ENCODE measurements at places on chromosomes 7 and 10.

DNA sequence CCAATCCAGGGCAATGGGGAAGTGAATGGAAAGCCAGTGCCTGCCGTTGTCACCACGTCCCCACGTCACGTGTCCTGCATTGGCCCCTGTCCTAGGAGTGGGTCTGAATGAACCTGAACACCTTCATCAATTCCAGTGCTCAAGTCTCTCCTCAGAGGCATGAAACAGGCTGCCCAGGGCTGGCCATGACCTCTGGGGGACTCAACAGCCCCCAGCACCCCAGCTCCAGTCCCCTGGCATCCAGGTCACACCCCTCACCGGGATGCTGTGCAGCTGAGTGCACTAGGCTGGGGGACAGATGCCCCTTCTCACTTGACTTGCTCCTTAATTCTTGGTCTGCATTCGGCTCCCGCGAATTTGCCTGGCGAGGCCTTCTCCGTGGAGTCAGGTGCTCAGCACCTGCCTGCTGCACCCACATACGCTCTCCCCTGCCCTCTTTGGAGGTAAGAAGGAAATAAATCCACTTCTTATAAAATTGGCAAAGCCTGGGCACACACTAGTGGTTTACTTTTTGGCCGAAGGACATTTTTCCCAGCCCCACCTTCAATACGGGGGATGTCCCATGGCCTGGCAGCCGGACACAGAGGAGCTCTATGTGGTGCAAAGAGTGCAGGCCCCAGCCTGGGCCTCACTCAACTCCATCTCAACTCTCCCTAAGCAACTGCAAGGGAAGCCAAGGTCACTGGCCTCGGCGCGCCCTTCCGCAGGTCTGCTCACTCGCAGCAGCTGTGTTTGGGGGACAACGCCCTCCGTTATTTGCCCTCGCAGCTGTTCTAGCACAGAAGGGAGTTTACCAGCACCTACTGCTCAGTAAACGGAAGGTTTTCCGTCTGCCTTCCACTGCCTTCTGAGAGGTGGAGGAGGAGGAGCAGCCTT lies 77.6 kb upstream of the SHH start:
- no peak for DNase-seq

- DNase-seq = no peak
Observed at GRCh38 chr10:9253121-9253520, 1198.6 kb downstream of the GATA3 start.

DNA sequence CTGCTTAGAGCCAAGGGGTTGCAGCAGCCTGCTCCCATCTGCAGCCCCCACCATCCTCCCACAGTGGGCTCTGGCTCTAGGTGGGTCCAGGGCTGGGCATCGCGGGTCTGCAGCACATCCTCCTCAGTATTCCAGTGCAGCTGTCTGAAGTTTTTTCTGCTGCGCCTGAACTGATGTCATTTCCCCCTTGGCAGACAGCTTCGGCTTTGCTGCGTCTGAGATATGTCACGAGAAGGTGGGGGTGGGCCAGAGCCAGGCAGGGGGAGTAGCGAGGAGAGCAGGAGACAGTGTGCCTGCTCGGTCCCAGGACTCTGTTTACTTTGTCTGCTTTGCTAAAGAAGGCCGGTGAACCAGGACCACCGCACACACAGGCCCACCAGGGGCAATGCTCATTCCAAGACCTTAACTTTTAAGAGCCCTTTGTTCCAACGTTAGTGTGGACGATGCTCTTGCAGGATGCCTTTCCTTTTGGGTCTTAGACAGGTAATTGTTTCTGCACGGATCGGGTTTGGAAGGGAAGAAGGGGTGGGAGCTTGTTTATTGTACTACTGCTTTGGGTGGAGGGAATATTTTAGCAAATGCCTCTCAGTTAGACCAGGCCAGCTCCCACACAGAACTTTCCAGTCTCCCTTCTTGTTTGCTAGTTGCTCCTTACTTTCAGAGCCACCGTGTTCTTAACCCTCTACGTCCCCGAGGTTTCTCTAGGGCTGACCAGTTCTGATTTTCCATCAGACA lies 32.4 kb downstream of the WBP1L start:
- no peak for DNase-seq

GRCh38 chr10:47425813-47426419 lies 41.8 kb upstream of the ZNF488 start:
- DNase-seq = no peak

DNA sequence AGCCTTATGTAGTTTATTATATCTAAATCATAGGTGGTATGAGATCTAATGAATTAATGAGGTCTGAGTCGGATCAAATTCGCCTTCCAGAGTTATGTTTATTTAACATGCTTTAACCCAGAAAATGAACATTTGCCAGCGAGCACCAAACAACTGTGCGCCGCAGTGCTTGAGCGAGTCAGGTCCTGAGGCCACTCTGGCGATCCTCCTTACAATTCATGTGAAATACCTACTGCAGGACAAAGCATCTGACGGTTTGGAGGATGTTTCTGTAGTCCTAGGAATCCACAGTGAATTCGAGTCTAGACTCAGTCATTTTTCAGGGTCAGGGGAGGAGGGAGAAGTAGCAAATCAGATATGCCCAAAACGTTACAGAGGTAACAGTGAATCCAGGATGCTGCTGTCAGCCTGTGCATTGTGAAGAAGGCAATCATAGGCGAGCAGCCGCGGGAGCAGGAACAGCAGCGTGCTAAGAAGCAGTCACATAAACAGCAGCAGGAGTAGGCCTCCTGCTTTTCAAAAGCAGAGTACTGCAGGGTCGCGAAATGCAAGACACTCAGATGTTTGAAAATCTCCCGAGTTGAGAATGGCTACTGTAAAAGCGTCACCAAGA lies 120.2 kb downstream of the CACNB2 start:
- no peak for DNase-seq

- no peak for DNase-seq
Observed at GRCh38 chr7:116906391-116906790, 44.0 kb downstream of the CAPZA2 start.

DNA sequence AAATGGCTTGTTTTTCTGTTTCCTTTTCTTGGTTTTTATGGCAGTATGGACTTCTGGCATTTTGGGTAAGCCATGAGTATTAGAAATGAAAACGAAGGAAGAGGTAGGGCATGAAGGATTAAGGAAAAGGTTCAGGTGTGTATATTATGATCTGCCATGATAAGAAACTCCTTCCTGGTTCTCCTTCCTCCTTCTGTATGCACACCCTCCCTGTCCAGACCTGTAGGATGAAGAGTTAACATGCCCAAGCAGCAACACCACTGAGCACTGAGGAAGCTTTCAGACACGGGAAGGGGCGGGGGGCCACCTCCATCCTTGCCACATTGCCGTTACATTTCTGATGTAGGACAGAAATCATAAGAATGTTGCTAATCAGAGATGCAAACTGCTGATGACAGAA lies 361.0 kb upstream of the ZMIZ1 start:
- no peak for DNase-seq

GRCh38 chr7:26485367-26485934 lies 193.8 kb downstream of the SNX10 start:
- DNase-seq = no peak

- DNase-seq = no peak
Observed at GRCh38 chr7:95478272-95479037, 7.3 kb upstream of the ASB4 start.

- no peak for DNase-seq
Observed at GRCh38 chr10:110643653-110644597, at the start of gene RBM20. Gene RBM20 (plus strand): TSS chr10:110644336. CDS start chr10:110644455, 119 bp downstream.

DNA sequence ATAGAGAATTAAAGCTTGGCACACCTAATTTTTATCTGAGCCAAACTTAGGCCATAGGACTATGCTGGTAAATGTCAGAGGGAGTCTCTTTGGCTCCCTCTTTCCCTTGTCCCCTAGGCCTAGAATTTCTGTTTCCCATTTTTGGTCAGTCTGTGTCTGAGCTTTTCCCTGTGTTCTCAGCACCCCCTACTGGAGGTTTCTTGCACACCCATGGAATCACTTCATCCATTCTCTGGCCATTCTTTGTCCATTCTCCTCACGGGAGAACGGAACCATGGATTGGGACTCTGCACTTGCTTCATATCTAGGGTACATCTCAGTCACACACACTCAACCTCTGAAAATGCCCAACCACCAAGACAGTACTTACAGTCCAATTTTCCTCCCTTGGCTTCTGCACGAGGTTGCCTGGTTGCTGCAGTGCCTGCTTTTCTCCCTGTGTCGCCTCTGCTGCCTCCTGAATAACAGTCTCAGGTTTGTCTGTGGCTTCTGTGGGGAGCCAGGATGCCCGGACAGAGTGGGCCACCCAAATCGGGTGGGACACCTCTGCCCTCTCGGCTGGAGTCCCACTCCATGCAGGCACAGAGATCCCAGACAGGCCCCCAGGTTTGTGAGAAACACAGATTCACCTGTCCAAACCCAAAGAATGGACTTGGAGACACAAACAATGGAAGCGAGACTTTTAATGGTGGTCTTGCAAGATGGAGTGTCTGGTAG lies 35.1 kb upstream of the DNAH11 start:
- no peak for DNase-seq

- no peak for DNase-seq
Observed at GRCh38 chr7:149071641-149072437, 18.7 kb downstream of the ZNF786 start.

- no peak for DNase-seq
Observed at GRCh38 chr7:27102581-27103442, at the start of gene HOXA2. Gene HOXA2 (minus strand): TSS chr7:27102683. CDS start chr7:27102500, 183 bp downstream.

DNA sequence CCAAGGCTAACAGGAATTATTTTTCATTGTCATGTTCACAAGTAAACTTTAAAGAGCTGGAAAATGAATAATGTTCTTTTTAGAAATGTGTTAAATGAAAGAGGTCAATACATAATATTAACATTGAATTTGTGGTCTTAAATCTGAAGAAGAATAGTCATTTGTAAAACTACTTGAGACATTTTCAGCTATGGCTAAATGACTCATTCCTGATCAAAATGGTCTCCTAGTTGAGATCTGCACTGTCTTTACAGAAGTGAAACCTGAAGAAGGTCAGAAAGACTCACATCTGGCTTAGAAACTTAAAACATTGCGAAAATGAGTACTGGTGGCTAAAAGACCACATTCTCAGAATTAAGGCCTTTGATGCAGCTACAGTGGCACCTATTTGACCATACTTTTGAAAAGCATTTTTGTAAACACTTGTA lies 5.9 kb downstream of the PIK3CG start:
- DNase-seq = no peak

GRCh38 chr10:97540669-97541500 lies 31.7 kb upstream of the ANKRD2 start:
- DNase-seq = no peak

DNA sequence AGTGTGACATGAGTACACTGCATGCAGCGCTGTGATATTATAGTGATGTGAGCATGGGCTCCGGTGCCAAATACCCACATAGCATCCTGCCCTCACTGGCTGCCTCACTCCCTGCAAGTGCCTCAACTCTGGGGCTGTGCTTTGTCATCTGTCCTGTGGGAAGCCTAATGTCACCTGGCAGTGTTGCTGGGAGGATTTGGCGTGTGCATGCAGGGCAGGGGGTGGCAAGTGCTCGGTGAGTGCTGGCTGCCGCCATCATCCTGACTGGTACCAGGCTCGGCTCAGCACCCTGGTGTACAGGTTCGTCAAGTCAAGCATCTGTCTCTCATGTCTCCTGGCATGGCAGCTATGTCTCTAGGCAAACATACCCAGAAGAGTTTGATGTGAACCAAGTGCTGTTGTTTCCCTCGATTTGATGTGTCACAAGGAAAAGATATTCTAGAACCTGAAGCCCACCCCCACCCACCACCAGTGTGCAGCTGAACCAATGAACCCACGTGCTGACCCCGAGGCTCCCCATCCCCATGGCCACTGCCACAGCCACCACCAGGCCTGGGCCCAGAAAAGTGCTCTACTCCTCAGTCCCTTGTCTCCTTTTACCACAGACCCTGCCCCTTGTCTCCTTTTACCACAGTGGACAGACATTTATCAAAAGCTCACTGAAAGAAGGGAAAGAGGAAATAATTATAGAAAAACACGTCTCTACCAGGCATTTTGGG lies 135.8 kb downstream of the MAPK8 start:
- no peak for DNase-seq

- no peak for DNase-seq
Observed at GRCh38 chr7:51326656-51327286, 10.2 kb upstream of the COBL start.

- no peak for DNase-seq
Observed at GRCh38 chr7:72405418-72405817, 6.7 kb downstream of the CALN1 start.

GRCh38 chr7:69599286-69599954 lies 1.1 kb downstream of the AUTS2 start:
- DNase-seq = no peak

DNA sequence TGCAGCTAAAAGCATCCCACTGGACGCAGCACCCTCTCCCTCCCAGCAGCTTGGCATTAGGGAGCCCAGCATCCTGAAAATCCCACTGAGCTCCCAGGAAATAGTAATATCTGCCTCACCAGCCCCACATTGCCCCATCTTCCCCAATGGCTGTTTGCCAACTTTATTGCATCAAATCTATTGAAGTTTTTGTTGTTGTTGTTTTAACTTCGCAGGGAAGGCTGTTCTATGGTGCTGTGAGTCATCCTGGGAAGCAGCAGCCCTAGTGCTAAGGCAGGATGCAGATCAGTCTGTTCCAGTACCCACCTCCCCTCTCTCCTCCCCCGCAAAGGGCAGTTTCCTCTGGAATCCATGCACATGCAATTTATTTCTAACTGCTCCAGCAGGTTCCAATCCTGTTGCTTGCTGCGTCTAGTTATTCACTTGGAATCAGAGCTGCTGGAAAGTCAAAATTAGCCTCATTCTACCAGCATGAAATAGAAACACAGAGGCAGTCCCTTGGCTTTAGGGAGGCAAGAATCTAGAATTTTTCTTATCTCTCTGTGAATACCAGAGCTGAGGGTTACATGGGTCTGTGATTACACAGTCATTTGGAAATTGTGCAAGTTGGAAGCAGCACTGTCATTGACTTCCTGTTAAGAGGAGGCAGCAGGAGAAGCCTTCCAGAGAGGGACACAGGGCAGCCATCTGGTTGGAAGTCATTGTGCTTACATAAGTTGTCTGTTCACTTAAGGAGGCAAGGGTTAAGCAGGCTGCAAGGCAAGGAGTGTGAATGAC lies 115.9 kb upstream of the CACUL1 start:
- DNase-seq = no peak

DNA sequence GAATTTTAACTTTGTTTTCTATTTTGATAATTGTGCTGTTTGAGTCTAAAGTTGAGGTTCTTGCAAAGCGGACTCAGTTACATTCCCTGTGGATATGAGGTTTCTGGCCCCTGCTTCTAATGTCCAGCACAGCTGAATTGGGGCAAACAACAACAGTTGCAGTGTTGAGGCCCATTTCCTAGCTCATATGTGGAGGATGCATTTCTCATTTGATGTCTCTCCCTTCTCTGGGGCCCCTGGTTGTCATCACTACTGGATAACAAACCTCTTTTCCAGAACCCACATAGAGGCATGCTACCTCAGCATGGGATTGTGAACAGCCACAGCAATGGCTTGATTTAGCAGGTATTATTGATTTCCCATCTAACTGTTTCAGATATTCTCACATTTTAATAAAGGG lies 208.2 kb upstream of the VSTM2A start:
- DNase-seq = no peak

- DNase-seq = no peak
Observed at GRCh38 chr10:86105640-86106039, 261.0 kb downstream of the GRID1 start.
